ENCODE measurements at places on chromosomes 13 and 19.

GRCh38 chr13:79749984-79750551, 269.1 kb downstream of the NDFIP2 start:
- DNase-seq: peak; percentile 18

DNA sequence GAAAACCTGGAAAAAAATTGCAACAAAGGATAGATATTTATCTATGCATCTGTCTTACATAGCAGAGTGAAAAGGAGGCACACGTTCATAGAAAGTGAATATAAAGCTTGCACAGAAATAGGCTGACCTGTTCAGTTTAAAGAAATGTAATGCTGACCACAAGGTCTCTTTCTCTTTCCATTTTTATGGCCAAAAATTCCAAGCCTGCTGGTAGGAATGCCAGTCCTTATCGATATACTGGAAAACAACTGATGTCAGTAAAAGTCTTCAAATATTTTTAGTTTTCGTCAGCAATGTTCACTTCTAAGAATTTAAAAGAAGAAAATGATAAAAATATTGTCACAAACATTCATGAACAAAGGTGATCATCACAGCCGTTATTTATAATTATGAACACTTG, 59.0 kb upstream of the MCF2L start:
- no peak for DNase-seq

DNA sequence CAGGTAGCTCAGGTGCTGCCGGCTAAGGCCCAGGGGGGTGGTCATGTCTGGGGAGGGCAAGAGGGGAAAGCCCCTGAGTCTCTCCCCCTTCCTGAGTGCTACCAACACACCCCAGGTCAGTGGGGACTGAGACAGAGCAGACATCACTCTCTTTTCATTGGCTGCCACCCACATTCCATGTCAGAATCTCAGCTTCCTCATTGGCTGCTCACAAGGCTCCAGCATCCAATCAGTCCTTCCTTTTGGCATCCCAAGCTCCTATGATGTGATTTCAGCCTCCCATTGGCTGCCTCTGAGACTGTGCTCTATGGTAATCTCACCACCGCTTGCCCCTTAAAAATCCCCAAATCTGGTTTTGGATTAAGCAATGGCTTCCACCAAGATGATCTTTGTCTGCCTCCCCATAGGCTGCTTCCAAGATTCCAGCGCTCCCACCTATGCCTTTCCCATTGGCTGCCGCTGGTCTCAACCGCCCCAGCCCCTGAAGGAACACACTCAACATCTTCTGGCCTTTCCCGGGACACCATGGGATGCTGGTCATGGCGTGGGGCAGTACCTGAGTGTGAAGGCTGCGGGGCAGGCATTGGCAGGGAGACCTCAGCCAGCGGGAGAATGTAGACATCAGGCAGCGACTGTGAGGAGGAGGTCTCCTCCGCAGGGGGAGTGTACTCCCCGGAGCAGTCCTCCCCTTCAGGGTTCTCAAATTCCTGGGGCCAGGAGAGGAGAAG, 2.0 kb downstream of the LMTK3 start:
- no peak for DNase-seq

DNA sequence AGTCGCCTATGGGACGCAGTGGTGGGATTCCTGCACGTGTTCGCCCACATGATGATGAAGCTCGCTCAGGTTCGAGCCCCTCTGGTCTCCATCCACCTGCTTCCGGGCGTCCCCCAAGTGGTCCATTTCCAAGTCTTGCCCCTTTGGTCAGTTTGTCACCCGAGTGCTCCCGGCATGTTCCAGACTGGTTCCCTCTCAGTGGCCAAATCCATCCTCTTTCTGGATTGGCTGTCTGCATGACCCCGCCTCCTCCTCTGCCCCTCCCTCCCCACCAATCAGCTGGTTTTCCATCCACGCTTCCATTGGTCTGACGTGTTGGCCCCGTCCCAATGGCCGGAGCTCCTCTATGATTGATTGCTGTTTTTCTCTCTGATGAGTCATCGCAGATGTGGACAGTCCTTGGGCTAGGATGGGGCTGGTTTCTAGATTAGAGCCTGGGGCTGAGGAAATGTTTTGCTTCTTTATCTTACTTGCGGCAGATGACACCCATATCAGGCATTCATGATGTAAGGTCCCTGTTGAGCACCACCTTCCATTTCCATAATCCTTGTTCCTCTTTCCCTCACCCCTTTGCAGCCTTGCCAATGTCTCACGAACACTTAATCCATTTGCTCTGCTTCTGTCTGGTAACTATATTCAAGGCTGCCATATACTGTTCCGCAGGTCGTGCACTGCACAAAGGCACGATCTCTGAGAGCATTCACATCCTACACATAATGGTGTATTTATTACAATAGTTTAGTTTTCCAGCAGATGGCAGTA, 73.8 kb downstream of the MAP4K1 start:
- DNase-seq: peak; percentile 94

DNA sequence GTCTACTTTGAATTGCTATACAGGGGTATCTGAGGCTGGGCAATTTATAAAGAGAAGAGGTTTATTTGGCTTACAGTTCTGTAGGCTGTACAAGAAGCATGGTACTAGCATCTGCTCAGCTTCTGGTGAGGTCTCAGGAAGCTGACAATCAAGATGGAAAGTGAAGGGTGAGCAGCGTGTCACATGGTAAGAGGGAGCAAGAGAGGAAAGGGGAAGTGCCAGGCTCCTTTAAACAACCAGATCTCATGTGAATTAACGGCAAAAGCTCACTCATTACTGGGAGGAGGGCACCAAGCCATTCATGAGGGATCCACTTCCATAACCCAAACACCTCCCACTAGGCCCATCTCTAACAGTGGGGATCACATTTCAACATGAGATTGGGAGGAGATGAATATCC, 222.4 kb downstream of the TDRD3 start:
- no peak for DNase-seq

- no peak for DNase-seq
Measured at GRCh38 chr13:26185720-26186117, 36.4 kb downstream of the RNF6 start.

DNA sequence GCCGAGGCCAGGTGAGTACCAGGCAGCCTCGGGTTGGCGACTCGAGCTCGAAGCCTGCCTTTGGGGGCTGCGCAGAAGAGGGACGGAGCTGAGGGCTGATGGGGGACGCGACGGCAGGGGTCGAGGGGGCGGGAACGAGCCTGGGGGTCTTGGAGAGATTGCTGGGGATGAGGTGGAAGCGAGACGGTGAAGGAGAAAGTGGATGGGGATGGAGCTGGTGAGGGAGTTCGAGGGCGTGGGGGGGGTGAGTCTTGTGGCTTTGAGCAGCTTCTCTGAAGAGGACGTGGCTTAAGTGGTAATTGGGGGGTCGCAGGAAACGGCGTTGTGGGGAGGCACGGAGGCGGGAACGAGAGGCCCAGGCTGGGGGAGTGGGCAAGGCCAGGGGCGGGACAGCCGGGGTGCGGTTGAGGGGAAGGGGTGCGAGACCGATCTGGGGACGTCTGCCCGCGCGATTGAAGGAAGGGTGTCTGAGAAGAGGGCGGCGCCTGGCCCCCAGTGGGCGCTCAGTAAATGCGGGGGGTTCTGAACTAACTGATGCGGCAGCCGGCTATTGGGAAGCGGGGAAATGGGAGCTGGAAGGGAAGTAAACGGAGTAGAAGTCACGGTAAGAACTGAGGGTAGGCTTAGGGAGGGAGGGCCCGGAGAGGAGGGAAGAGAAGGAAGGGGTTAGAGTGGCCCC, 426 bp downstream of the MYO9B start:
- peak; percentile 39 for DNase-seq

- DNase-seq: peak; percentile 6
Measured at GRCh38 chr13:43303033-43303729, 279.8 kb downstream of the DNAJC15 start.

GRCh38 chr13:108572782-108573211, 56.6 kb upstream of the MYO16 start:
- DNase-seq: no peak

DNA sequence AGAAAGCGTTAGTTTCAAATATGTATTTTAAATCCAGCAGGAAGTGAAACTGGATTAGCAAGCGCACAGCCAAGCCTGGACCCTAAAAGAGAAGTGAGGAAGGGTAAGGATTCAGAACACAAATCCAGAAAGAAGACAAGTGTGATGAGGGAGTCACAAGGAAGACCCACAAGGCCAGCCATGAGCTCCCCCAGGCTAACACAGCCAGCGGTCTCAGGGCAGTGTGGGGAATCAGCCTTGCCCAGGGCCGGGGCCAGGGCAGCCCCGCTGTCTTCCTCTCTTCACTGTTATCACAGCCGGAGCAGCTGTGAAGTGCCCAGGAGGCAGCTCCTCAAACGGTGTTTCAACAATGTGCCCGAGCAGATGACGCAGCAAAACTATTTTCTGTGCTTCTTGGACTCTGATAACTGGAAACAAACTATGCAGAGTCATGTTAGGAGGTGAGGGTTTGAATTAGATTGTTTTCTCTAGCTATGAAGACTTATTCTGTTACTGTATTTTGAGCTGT, 12.2 kb upstream of the CDC16 start:
- DNase-seq: no peak

- no peak for DNase-seq
Measured at GRCh38 chr13:78976696-78977095, 317.7 kb upstream of the OBI1 start.

- no peak for DNase-seq
Measured at GRCh38 chr19:50356691-50357177, 8.7 kb downstream of the NAPSA start.

DNA sequence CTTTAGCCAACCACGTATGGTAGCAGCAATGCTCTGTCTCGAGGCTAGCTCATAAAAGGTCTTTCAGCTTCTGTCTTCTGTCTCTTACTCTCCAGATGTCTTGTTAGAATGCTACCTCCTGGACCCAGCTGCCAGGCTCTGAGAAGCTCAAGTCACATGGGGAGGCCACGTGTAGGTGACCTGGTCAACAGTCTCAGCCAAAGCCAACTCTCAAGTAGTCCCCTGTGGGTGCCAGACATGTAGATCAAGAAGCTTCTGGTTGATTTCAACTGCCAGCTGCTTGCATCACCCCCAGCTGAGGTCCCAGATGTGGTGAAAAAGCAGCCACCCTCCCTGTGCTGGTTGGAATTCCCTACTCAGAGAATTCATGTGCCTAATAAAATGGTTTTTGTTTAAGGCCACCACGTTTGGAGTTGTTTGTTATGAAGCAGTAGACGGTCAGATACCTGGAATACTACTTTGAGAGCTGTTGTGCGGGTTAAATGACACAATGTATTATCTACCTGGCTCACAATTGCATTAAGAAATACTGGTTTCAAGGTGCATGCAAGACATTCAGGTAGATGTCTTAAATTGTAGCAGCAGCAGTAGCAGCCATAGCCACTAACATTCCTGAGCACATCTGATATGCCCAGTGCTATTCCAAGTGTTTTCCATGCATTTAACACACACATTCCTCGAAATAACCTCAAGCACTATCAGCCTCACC, 131.0 kb upstream of the RFC3 start:
- no peak for DNase-seq

DNA sequence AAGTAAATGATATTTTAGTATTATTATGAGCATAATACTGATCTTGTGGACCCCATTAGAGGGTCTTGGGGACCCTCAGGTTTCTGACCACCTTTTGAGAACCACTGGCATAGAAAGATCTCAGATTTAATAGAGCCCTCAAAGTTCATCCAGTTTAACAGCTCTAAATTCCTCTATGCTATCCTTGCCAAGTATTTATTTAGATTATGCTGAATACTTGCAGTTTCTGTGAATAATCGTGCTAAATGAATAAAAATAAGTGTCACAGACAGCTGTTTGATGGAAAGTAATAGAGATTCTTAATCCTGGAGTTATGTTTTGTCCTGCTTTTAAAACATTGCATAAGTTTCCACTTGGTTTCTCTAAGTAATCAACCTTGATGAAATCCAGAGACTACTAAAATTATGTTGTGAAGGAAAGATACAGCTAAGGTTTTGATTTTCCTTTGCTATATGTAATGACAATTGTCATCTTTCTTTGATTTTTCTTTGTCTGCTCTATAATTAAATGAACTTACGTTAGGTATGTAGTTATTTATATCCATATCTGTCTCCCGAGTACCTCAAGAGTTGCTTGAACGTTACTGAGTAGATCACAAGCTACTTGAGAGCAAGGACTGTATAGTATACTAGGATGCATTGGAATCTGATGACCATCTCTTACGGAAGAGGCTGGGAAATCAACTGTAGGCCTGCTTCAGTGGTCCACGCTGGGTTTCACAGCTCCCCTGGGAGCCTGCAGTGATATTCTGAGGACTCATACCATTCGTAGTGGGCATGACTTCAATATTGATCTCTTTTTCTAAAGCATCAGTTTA, 5.7 kb downstream of the ABHD13 start:
- DNase-seq: no peak

DNA sequence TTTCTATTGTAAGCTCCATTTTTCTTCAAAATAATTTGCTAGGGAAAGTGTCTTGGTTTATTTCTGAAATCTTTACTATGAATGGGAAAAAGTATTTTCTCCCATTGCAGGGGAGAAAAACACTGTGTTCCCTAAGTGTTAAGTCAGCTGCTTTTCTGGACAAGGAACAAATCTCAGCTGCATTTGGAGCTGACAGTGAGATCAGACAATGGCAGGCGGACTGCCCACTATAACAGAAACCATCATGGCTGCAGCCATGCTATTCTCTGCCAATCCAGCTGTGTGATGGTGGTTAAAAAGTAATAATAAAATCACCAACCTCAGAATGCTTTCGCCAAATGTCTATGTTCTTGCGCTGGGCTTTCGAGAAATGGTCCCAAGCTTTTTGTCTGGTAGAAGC, 302.7 kb downstream of the DNAJC15 start:
- DNase-seq: no peak

GRCh38 chr19:7426986-7427385, 61.8 kb downstream of the PEX11G start:
- DNase-seq: no peak

DNA sequence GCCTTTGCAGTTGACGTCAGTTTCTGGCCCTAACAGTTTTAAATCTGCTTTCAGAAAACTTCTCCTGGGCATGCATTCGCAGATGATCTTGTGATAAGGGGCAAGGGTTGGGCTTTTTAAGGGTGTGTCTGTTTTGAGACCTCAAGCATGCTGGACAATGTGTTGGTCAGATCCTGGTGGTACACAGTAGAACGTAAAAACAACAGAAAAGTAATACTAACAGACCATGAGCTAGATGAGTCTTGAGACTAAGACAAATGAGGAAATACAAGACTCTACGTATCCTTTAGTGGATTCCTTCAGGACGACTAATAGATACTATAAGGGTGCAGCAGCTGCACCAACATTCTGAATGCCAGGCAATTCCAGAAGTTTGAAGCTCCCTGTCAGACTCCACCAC, 237.6 kb downstream of the DNAJC15 start:
- peak; percentile 48 for DNase-seq

GRCh38 chr19:47133021-47133471, 2.4 kb downstream of the SAE1 start:
- no peak for DNase-seq

Measured in RWPE1 (cell line).